ENCODE measurements at places on chromosomes 5 and 9.

DNA sequence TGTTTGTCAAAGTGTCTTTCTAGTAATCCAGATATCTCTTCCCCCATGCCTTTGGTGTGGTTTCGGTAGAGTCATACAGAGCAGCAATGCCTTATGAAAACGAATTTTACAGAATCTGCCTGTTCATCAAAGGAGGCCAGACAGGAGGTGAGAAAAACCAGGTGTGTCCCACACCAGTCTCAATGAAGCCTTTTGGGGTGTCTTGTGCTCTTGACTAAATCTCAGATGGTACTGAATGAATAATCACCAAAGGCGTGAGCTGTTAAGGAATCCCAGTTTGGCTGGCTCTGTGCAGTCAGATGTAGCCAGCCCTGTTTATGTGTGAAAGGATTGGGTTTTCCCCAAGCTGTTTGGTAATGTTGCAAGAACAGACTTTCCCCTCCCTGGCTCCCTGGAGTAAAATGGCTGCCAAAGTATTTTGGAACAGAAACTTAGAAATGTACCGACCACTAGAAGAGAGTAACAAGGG is 70.8 kb upstream of the CDKN2B start:
- no peak for DNase-seq

GRCh38 chr5:95840956-95841705 is 18.6 kb upstream of the GLRX start:
- no peak for DNase-seq

DNA sequence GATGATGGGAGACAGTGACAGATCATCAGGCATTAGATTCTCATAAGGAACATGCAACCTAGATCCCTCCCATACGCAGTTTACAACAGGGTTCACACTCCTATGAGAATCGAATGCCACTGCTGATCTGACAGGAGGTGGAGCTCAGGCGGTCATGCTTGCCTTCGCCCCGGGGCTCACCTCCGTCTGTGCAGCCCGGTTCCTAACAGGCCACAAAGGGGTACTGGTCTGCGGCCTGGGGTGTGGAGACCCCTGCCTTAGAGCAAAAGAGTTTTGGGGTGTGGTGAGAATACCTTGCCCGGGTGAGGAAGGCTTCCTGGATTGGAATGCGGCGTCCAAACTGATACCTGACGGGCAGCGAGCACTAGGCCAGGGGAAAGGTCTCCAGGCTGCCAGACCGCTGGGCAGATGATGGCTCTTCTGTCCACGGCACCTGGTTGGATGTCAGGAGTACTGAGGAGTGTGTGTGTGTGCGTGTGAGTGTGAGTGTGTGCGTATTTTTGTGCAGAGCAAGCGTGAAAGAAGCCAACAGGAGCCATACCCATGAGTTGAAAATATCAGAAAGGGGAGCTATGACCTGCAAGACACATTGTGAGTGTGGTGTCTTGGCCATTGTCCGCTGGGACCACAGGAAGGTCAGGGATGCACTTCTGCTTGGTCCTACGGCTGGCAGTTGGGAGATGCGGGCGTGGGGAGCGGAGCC is 55.4 kb downstream of the ACER2 start:
- no peak for DNase-seq

DNA sequence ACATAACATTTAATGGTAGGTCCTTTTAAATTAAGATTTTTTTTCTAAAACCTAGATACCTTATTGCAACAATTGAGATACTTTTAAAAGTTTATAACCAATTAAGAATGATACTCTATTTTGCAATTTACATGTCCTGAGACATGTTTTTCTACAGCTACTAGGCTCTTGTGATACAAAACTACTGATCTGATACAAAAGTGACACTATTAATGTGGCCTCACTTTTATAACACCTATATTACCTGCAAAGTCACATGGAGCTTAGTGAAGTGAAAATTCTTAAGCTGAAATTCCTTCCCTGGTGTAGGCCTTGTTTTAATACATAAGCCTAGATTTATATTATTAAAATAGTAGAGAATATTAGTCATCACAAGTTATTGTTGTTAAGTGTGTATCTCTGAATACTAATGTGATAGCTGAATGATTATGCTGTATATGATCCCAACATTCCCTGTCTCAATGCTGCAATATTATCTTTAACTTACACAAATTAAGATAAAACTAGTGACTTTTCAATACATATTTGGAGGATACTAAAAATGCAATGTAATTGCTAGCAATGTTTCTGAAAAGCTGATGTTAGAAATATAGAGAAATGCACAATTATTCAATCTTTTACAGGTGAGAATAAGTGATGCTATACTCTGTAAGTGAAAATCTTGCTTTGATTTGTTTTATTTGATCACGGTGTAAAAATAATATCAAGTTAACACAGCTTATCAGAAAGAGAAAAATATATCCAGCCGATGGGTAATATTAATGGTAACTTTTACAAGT is 2.6 kb downstream of the NFIB start:
- no peak for DNase-seq

- DNase-seq, result no peak
Measured at GRCh38 chr9:136697821-136698526, 10.7 kb upstream of the AGPAT2 start.

DNA sequence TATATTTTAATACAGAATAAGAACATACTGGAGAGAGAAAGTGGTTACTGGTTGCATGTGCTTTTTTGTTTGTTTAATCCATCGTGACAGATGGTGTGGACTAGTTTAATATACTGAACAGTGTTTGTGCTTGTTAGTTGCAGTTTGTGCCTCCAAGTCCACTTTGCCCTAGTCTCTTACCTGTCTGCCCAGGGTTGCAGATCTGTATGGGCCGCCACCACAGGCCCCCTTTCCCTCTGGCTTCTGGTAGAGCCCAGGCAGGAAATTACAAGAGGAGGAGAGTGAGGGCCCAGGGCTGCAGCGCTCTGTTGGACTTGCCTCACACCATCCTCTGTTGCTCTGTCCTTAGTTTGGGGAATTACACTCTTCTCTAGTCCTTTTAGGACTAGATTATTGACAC is 166.4 kb downstream of the KDM4C start:
- no peak for DNase-seq

DNA sequence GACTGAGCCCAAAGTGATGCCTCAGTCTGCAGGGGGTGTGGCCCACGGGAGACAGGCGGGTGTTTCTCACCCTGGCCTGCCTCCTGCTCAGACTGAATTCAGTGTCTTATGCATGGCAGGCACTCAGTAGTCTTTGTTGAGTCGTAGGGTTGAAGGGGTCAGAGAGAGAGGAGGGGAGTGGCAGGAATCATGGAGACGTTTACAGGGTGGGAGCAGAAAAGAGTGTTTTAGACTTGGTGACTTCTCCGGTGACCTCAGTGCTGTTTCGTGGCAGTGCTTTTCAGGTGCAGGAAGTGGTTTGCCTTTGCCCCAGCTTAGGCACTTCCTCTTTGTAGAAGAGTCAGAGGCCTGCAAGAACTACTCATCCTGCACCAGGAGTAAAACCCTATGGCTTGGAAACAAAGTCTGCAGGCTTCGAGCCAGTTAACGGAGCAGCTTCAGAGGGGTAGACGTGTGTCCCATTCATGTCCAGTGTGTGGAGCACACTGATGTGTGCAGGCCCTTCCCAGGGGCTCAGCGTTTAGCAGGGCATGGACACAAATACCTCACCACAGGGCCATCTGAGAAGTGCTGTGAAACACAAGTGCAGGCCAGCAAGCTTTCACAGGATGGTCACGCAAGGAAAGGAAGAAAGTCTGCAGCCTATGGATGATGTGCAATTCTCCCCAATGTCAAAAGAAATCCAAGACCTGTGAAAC is 24.5 kb upstream of the SEMA4D start:
- DNase-seq, result peak; percentile 83

DNA sequence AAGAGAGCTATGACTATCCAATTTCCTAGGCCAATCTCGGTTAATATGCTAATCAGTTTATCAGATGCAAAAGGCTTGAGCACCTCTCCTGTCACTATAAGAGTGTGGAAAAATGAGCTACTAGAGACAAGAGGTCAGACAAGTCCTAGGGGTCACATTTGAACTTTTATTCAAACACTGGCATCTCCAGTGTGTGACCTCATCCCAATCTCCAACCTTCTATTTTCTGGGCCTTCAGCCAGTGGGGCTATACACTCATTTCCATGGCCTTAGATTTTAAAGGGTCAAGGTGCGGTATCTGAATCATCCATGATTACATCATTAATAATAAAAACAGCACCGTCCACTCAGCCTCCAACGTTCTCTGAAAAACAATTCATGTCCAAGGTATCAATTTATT is 139.6 kb upstream of the LRRTM2 start:
- no peak for DNase-seq

- DNase-seq, result no peak
Measured at GRCh38 chr5:170614720-170615119, 110.9 kb downstream of the KCNIP1 start.

- no peak for DNase-seq
Measured at GRCh38 chr9:130955947-130956621, 17.0 kb upstream of the FIBCD1 start.

- no peak for DNase-seq
Measured at GRCh38 chr9:109440117-109440515, 58.0 kb downstream of the PTPN3 start.

DNA sequence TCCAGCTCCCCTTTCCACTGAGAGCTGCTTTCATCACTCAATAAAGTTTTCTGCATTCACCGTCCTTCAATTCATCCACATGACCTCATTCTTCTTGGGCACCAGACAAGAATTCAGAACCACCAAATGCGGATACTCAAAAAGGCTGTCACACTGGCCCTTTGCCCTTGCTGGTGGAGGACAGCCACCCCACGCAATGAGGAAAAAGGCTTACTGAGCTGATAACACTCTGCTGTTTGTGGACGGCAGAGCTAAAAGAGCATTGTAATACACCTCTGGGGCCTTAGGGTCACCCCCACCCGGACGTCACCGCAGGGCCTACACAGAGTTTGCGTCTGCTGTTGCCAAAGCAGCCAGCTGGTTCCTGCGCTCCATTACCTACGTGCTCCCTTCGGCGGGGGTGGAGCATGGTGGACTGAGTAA is 51.2 kb upstream of the ZNF608 start:
- no peak for DNase-seq

DNA sequence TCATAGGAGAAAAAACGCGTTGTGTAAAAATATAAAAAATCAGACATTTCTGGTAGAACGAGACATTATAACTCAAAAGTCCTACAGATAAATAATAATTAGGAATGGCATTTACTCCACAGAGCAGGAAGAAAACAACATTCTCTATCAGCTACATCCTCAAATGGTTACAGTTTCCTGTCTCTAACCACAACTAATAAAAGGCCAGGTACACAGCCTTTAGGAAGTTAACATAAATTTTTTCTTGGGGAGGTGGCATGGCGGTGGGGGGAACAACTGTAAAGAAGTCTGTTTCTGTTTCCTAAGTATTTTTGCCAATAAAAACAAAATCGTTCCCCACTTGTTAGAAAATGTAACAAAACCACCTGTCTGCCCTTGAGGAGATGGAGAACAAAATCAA is 44.5 kb downstream of the INSYN2B start:
- DNase-seq, result no peak

- no peak for DNase-seq
Measured at GRCh38 chr9:99385215-99385614, 163.1 kb downstream of the SEC61B start.

- no peak for DNase-seq
Measured at GRCh38 chr5:110333384-110333783, 393.1 kb downstream of the TMEM232 start.

DNA sequence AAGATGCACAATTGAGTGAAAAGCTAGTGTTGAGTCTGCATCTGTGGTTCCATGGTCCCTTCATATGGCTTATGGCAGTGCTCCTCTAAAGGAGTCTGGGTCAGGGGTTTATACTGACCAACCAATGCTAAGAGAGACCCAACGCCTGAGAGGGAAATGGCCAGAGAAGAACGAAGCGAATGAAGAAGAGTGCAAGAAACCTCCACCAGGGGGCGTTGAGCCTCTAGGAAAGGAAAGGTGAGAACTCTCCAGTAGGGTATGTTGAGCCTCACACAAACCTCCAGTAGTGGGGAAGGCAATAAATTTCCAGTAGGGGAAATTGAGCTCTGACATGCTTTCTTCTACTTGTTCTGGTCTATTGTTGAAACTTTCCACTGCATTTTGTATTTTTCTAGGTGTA is 470.6 kb downstream of the PRDM9 start:
- no peak for DNase-seq

DNA sequence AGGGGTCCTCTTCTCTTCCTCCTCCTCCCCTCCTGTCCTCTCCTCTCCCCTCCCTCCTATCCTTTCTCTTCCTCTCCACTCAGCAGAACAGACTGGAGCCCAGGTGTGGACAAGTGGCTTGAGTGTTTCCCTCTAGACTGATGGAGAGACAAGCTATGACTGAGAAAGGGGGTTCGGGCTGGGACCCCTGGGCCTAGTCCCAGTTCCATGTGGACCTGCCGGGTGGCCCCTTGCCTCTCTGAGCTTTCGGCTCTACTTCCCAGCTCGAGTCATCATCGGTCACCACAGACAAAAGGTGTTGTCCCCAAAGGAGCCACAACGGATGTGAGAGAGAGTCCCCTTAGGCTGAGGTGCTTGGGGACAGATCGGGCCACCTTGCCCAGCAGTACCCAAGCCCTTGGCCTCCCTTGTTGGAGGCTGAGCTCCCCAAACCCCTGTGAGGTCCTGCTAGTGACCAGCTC is 3.4 kb upstream of the RXRA start:
- DNase-seq, result peak; percentile 35

GRCh38 chr9:38207247-38207778 is 138.3 kb upstream of the SHB start:
- DNase-seq, result no peak

DNA sequence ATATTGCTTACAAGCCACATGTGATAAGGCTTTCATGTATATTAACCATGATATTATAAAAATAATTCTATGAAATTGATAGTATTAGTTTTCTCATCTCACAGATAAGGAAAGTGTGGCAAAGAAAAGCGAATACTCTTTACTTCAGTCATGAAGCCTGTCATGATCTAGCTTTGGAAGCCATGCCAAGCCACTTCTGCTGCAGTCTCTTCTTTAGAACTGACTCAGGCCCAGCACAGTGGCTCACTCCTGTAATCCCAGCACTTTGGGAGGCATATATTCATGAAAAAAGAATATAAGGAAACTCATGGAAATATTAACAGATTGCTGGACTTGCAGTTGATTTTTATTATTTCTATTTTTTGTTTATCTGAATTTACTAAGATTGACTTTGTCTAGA is 42.9 kb upstream of the PJA2 start:
- DNase-seq, result no peak

- DNase-seq, result no peak
Measured at GRCh38 chr5:125685771-125686170, 737.4 kb upstream of the GRAMD2B start.

GRCh38 chr9:114271556-114272510 is 51.1 kb upstream of the ORM1 start:
- DNase-seq, result no peak

- no peak for DNase-seq
Measured at GRCh38 chr5:36531401-36531800, 75.0 kb upstream of the SLC1A3 start.

GRCh38 chr9:82560457-82560904 is 502.5 kb downstream of the RASEF start:
- DNase-seq, result no peak

- no peak for DNase-seq
Measured at GRCh38 chr5:80127116-80127552, 92.0 kb downstream of the THBS4 start.
